ENCODE measurements at places on chromosomes 6 and 20. TPM values are rescaled to one million over a fixed set of nuclear protein-coding genes. Genes with fewer than 3 reads are reported as not detected.

SERPINB1 gene
- polyA plus RNA-seq: 8.1 TPM

AGPAT4 gene
- 0.52 TPM for polyA plus RNA-seq

FNDC11 gene
- polyA plus RNA-seq: not detected

GLP1R gene
- not detected for polyA plus RNA-seq

MKKS gene
- 45.8 TPM for polyA plus RNA-seq

CALHM4 gene
- not detected for polyA plus RNA-seq

PKIB gene
- polyA plus RNA-seq: 177 TPM

SSTR4 gene
- polyA plus RNA-seq: not detected

CLDN20 gene
- not detected for polyA plus RNA-seq

ASIP gene
- not detected for polyA plus RNA-seq

PRR18 gene
- 0.15 TPM for polyA plus RNA-seq

FOXS1 gene
- polyA plus RNA-seq: not detected

ZSCAN31 gene
- 2.4 TPM for polyA plus RNA-seq

CGA gene
- polyA plus RNA-seq: not detected

TUBB2B gene
- 46.3 TPM for polyA plus RNA-seq

OPRM1 gene
- 2.8 TPM for polyA plus RNA-seq

PAX1 gene
- polyA plus RNA-seq: not detected

TOX2 gene
- not detected for polyA plus RNA-seq

PROKR2 gene
- polyA plus RNA-seq: not detected

CAGE1 gene
- not detected for polyA plus RNA-seq

PBOV1 gene
- polyA plus RNA-seq: not detected

GPX6 gene
- not detected for polyA plus RNA-seq

MEI4 gene
- polyA plus RNA-seq: 1.1 TPM

LCA5 gene
- 7.2 TPM for polyA plus RNA-seq

DPPA5 gene
- polyA plus RNA-seq: not detected

SEC63 gene
- polyA plus RNA-seq: 75.9 TPM

TSPO2 gene
- polyA plus RNA-seq: not detected

GTPBP2 gene
- polyA plus RNA-seq: 4.7 TPM

SLC12A5 gene
- polyA plus RNA-seq: 498 TPM

OTOR gene
- 35.0 TPM for polyA plus RNA-seq

OR2H1 gene
- not detected for polyA plus RNA-seq

SAMD5 gene
- polyA plus RNA-seq: 0.62 TPM

ZNF451 gene
- polyA plus RNA-seq: 19.8 TPM

COQ3 gene
- polyA plus RNA-seq: 48.5 TPM

RGL2 gene
- 3.2 TPM for polyA plus RNA-seq

SRSF12 gene
- polyA plus RNA-seq: 8.6 TPM

RNGTT gene
- 11.8 TPM for polyA plus RNA-seq

TFAP2D gene
- polyA plus RNA-seq: not detected

SYNJ2 gene
- 17.6 TPM for polyA plus RNA-seq

FLRT3 gene
- 8.2 TPM for polyA plus RNA-seq

Data from Purkinje cell (primary cell).